ENCODE measurements at places on chromosomes 4 and X.

DNA sequence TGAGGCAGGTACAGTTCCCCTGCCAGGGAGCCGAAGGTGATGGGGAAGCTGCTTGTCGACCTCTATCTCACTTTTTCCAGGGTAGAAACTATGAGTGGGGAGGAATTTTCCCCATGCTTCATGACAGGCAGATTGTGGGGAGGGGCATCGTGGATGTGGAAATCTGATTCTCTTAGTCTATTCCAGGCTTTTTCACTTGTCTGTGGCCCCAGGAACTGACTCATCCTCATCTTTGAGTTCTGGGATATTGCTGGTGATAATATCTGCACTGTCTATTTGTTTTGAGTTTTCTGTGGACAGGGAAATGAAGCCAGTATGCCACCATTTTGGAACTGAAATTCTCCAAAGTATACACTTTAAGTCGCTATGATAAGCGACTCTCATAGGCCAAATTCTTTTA is 7.6 kb upstream of the TLR2 start:
- peak; percentile 6 for DNase-seq

DNA sequence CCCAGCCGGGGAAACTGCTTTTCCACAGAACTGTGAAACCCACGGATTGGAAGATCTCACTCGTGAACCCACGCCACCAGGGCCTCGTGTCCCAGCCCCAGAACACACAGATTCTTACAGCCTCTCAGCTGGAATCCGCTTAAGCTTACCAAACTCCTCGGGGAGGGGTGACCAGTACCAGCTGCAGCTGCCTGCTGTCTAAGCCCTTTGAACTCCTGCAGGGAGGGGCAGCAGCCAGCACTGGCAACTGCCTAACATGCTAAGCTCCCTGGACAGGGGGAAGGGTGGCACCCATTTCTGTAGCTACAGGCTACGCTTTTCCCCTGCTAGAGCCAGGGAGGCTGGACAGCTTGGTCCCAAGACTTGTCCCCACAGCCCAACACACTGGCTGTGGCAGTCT is 38.4 kb downstream of the TBL1X start:
- DNase-seq: no peak

GRCh38 chr4:149790172-149790907 is 25.3 kb downstream of the IQCM start:
- DNase-seq: peak; percentile 54

DNA sequence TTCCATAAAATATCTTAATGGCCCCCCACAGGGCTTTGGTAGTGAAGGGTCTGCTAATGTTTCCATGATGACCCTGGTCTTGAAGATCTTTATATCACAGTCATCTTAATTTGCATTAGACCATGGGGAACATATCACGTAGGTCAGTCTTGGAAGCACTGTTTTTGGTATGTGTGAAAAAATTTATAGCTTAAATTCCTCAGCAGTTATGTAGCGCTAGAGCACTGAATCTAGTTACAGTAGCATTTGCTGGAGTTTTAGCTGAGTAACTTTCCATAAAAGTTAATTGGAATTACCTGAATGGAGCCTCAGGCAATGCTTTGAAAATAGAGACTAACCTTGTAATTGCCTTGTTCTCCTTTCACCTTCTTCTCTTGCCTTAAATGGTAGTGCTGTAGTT is 648.8 kb downstream of the IQCM start:
- DNase-seq: peak; percentile 68

DNA sequence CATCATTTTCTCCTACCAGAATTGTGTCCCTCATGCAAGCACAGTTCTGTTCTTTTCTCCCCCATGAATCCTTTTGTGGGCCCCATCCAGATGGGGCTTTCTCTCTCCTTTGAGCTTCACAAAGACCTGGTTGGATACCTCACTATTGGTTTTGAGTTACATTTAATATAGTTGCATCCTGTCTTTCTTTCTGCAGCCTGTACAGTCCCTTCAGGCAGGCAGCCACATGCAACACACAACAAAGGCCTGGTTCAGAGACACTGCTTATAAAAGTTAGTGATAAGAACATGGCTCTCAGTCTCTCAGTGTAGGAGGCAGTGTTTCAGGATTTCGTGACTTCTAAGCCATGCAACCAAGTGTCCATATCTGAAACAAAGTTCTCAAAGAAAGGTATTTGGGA is 70.6 kb upstream of the PAGE3 start:
- DNase-seq: no peak

DNA sequence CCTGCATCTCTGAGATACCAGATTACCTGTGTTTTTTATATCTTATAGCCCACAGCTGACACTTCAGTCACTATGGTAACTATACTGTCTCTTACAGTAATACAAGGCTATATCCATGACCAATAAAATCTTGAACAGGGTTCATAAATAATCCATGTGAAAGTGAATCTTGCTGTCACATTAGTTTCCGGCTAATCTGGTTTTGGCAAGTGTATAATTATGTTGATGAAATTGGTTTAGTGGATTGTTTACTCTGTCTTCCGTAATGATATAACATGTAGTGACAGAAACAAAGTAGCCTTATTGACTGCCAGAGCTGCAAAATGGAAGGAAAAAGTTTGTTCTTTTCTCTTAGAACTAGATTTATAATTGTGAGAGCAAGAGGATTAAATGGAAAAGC is 686.6 kb upstream of the PABPC4L start:
- no peak for DNase-seq

- no peak for DNase-seq
Measured at GRCh38 chr4:92629302-92629701, 325.5 kb downstream of the GRID2 start.

GRCh38 chr4:6962211-6963041 is 52.8 kb downstream of the TBC1D14 start:
- no peak for DNase-seq

DNA sequence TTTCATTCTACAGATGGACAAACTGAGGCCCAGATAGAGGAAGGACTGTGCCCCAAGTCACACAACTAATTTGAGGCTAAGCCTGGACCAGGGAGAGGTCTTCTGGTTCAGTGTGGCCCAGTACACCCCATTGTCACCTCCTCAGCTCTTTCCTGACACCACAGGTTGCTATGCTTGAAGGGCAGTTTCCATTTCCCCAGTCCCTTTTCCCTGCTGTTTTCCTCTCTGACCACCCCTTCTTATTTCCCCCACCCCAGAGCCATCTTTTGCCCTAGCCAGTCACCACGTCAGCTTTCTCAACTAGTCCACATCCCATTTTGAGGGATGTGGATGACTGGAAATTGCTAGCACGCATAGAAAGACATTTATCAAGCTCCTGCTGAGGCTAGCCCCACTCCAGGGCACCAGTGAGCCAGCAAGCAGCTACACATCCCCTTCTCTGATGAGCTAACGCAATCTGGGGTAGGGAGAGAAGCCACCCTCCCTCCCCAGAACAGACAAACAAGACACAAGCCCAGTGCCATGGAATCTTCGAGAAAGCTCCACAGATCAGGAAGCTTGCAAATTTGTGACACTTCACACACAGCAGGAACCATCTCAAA is 1.3 kb downstream of the GABRE start:
- DNase-seq: no peak

- no peak for DNase-seq
Measured at GRCh38 chr4:161792991-161793390, 370.8 kb downstream of the FSTL5 start.

DNA sequence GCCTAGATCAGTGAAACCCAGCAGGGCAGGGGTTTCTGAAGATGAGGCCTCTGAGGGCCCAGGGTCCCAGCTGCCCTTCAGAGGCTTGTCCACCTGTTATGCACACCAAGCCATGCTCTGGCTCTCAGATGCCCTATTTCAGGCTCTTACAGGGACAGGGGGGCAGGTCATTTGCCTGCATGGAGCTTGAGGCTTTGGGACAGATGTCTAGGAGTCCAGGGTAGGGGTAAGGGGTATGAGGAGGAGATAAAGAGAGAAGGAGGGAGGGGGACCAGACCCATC is 4.7 kb upstream of the EFNB1 start:
- DNase-seq: no peak

DNA sequence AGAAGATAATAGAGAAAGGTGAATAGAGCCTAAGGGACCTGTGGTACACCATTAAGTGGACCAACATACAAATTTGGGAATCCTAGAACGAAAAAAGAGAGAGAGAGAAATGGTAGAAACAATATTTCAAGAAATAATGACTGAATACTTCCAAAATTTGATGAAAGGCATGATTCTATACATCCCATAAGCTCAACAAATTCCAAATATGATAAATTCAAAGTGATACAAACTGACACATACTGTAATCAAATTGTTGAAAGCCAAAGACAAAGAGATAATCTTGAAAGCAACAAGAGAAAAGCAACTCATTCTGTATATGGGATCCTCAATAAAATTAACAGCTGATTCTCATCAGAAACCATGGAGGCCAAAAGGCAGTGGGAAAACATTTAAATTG is 20.6 kb upstream of the ZC4H2 start:
- DNase-seq: no peak

DNA sequence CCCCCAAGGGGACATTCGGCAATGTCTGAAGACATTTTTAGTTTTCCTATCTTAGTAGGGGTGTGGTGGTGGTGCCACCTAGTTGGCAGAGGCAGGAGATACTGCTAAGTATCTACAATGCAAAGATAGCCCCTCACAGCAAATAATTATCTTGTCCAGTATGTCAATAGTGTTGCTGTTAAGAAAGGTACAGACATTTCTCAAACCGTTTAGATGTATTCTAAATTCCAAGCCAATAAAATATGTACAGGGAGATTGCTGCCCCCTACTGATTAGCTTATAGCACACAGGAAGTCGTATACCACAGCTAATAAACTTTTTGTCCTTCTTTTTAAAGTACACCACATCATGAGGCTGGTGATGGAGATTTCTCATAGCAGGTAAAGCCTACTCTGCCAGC is 260.5 kb downstream of the TMA16 start:
- peak; percentile 15 for DNase-seq

GRCh38 chr4:48071191-48071590 is 54.6 kb downstream of the NIPAL1 start:
- DNase-seq: peak; percentile 86

DNA sequence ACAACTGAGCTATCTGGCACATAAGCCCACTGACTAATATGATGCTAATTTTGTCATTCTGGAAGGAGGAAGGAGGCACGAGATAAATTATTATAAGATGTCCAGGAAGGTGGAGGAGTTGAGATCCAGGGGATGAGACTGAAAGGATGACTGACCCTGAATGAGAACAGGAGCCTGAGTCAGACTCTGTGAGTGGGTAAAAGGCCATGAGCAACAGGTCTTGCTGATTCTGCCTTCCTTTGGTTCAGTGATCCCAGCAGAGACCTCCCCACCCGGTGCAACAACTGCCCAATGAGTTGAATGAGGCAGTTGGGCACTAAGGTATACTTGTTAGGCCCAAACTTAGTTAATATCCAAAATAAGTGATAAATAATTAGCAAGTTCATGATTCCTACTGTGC is 238.1 kb upstream of the GPC4 start:
- peak; percentile 84 for DNase-seq

- DNase-seq: no peak
Measured at GRCh38 chr4:37927434-37927833, 32.8 kb upstream of the PTTG2 start.

GRCh38 chrX:143635915-143636314 is at the start of gene SLITRK4:
Gene SLITRK4 (minus strand): TSS chrX:143636101. CDS start chrX:143631108, 4,993 bp downstream.
- DNase-seq: peak; percentile 48

Data from renal cortical epithelial cell (primary cell).